ENCODE measurements at places on chromosomes 6 and 20. TPM values are rescaled to one million over a fixed set of nuclear protein-coding genes. Genes with fewer than 3 reads are reported as not detected.

DNA sequence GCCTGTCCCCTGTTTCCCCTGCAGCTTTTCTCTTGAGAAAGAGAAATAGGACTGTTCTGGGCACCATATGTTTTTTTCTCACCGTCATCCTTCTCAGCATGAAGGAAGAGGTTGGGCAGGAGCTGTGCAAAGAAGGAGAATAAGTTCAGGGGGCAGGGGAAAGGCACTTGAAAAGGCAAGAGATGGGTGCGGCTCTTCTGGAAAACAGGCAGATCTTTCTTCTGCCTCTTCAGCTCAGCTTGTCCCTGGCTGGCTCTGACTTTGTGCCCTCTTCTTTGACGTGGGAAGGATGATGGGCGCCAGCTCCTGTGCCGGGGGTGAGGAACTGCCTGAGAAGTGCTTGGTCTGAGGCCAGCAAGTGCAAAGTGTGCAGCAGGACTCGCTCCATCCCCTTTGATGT lies 206.5 kb downstream of the DOK5 start:
- no peaks in the 10 kb centered on the region for H3K27me3 ChIP-seq
- H3K36me3 ChIP-seq, result no peaks in the 10 kb centered on the region
- H3K4me1 ChIP-seq, result no peaks in the 10 kb centered on the region
- DNase-seq, result no peak

- peaks cover 10% of the 10 kb centered on the region for H3K4me1 ChIP-seq
- H3K36me3 ChIP-seq, result no peaks in the 10 kb centered on the region
- no peak for DNase-seq
- no peak overlapping the region for H3K4me3 ChIP-seq
- no peak overlapping the region for H3K27ac ChIP-seq
Measured at GRCh38 chr20:3775457-3776108, 5.7 kb downstream of the SPEF1 start.

- no peak for DNase-seq
- no peaks in the 10 kb centered on the region for H3K27me3 ChIP-seq
- no peaks in the 10 kb centered on the region for H3K4me1 ChIP-seq
- H3K36me3 ChIP-seq, result no peaks in the 10 kb centered on the region
- no peak overlapping the region for H3K4me3 ChIP-seq
Measured at GRCh38 chr6:19408331-19408730, 428.8 kb upstream of the ID4 start.

DNA sequence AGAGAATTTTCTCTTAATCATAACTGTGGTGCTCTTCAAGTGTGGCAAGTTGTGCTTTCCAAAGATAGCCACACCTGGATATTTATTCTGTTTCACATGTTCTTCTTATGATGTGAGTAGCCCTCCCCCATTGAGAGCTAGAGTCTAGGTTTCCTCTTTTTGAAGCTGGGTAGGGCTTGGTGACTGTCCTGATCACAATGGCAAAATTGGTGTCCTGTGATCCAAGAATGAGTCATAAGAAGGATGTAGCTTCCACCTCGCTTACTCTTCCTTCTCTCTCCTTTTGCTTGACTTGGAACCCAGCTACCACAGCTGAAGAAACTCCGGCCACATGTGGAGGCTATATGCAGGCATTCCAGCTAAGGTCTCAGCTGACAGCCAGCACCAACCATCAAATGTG lies 7.4 kb upstream of the IGF2R start:
- no peaks in the 10 kb centered on the region for H3K4me1 ChIP-seq
- no peak for DNase-seq
- no peak overlapping the region for H3K27ac ChIP-seq
- H3K4me3 ChIP-seq, result no peak overlapping the region

DNA sequence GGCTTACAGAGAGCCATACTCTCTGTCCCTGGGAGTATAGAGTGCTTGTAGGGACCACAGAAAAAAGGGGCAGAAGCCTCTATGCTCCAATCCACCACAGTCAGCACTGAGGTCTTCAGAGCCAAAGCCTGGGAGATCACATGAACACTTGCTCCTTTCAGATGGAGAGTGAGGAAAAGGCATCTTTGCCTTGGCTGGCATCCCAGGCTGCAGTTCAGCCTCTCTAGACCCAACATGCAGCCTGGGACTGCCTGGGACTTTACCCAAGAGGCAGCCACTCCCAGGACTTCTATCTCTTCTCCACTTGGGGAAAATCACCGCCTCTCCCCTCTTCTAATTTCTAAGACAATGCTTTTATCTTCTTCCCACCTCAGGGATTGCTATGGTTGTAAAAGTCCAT lies 46.5 kb upstream of the MYLIP start:
- H3K27ac ChIP-seq, result no peak overlapping the region
- no peaks in the 10 kb centered on the region for H3K27me3 ChIP-seq
- no peak overlapping the region for H3K4me3 ChIP-seq
- DNase-seq, result no peak
- H3K36me3 ChIP-seq, result no peaks in the 10 kb centered on the region

DNA sequence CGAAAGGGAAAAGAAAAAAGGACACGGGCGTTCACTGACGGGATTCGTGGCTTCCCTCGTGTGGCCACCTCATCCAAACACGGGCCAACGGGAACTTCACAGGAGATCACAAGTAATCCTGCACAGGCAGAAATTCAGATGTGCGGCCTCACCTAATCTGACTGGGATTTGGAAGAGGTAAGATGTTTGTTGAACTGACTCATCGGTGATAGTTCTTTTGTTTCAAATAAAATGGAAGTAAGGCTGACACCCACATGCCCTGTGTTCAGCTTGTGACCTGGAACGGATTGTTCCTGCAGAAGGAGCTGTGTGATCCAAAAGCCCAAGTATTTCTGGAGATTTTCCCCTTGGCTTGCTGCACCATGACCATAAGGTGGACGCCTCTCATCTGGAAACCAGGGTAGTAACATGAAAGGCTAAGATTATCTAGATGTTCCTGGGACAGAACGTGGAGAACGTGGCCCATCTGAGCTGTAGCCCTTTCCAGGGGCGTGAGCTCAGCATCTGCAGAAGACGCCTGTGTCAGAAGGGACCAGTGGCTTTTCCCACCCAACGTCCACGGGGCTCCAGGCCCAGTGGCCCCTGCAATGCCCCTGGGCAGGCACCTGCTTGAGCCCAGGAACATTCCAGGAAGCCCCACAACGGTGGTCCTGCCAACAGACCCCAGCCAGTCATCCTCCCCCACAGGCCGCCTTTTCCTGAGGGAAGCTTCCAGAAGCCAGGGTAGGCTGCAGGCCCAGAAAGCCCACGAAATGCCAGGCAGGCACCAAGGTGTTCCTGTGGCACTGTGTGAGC lies 39.7 kb downstream of the DLL1 start:
- H3K4me3 ChIP-seq, result no peak overlapping the region
- H3K27me3 ChIP-seq, result no peaks in the 10 kb centered on the region
- no peaks in the 10 kb centered on the region for H3K4me1 ChIP-seq
- H3K36me3 ChIP-seq, result no peaks in the 10 kb centered on the region
- no peak for DNase-seq

Gene AHI1
- total RNA-seq, result 41.1 TPM

Gene ZNF311
- 0.73 TPM for total RNA-seq

Gene APMAP
- total RNA-seq, result 83.6 TPM

All from CD8-positive, alpha-beta memory T cell (primary cell).